ENCODE measurements at places on chromosomes 6 and 20.

GRCh38 chr6:104159045-104159618 is 700.6 kb downstream of the HACE1 start:
- no peak for DNase-seq

DNA sequence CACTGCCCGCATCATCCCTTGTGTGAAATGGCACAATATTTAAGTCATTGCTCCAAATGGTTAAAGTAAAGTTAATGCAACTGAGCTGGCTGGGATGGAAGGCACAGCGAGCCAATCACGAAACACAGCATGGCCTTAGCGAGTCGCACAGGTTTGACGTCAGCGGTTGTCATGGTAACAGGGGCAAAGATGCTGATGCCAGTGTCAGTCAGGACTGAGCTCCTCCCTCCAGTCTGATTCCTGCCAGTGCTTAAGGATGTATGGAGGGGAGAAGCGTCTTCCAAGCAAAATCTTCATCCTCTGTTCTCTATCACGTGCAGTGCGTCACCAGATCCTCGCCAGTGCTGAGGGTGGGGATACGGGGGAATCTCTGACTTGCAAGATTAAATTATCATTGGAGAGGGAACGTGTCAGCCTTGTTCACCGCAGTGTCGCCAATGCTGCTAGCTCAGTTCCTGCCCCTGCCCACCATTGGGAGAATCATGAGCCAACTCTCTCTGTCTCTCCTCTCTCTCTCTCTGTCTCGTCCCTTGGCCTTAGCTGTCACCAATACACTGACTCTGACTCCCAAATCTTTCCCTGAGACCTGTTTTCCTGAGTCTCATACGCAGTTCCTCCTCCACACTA is 24.5 kb downstream of the TSPYL4 start:
- DNase-seq, result no peak

DNA sequence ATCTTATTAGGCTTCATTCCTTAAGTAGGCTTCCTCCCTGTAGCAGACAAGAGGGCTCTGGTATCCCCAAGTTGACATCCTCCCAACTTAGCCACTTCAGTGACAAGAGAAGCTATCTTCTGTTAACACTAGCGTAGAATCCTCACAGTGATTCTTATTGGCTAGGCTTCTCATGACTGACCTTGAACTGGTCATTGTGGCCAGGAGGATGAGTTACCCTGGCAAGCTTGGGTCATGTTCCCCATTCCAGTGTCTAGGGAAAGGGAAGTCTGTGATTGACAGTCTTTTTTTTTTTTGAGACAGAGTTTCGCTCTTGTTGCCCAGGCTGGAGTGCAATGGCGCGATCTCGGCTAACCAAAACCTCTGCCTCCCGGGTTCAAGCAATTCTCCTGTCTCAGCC is 7.1 kb downstream of the CDKAL1 start:
- no peak for DNase-seq

GRCh38 chr6:167645368-167645767 is 181.3 kb upstream of the AFDN start:
- no peak for DNase-seq

DNA sequence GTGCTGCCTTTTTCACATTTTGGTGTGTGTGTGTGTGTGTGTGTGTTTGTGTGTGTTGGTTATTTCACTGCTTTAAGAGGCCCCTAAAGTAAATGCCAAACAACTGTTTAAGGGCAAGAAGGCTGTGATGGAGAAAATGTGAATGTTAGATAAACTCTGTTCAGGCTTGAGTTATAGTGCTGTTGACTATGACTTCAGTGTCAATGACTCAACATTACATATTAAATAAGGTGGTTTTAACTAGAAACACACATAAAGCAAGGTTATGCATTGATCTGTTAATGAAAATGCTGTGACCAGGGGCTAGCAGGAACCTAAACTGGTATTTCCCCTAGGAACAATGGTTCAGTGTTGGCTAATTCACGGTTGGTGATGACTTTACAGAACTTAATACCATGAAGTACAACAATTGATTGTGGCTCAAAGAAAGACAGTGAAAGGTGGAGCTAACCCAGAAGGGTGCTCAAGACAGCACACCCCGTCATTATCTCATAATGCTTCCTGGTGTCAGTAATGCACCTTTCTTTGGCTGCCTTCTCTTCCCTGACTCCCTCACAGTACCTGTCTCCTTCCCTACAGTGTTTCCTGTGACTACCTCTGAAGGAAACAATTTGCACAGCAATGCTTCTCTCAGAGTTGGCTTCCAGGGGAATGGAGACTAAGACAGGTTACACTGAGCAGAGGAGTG is 116.1 kb downstream of the RIN2 start:
- DNase-seq, result no peak

- no peak for DNase-seq
These were observed 668.2 kb downstream of the DOK5 start for GRCh38 chr20:55143601-55144000.

GRCh38 chr6:138614151-138614550 is 114.9 kb upstream of the NHSL1 start:
- DNase-seq, result no peak

DNA sequence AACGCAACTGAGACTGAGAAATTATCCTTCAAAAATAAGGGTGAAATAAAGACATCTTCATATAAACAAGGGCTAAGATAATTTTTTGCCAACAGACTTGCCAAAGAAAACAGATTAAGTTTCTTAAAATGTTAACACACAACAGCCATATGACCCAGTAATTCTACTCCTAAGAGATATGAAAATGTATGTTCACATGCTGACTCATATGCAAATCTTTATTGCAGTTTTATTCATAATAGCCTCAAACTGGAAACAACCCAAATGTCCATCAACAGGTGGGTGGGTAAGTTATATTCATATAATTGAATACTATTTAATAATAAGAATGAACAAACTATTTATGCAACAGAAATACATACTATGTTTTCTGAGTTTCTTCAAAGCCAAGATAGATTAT is 140.1 kb downstream of the REV3L start:
- no peak for DNase-seq

- DNase-seq, result no peak
These were observed 400.6 kb upstream of the RNF217 start for GRCh38 chr6:124561635-124562130.

GRCh38 chr6:75220357-75220756 is 14.5 kb upstream of the COL12A1 start:
- no peak for DNase-seq

DNA sequence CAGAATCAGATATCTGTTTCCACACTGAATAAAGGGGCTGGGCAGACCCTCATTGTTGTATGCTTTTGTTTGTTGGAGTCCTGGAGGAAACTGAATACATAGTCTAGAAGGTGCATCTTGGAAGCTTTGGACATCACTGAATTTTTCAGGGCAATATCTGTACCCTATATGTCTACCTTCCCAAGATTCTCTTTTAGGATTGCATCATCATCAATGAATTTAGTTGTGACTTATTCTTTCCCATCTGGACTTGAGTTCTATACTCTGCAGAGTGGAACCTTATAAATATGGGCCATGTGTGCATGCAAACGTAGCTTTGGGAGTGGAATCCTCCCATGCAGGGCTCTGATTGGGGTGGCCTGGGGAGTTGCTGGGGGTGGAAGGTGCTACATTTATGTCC is 60.7 kb upstream of the PROKR2 start:
- no peak for DNase-seq

- no peak for DNase-seq
These were observed 8.8 kb upstream of the FBXO30 start for GRCh38 chr6:145823328-145823944.

DNA sequence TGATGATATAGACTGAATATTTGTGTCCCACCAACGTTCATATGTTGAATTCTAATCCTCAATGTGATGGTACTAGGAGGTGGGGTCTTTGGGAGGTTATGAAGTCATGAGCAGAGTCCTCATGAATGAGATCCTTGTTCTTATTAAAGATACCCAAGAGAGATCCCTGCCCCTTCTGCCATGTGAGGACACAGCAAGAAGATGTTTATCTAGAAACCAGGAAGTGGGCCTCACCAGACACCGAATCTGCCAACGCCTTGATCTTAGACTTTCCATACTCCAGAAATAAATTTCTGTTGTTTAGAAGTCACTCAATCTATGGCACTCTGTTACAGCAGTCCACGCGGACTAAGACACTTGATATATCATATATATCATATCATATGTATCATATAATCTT is 67.7 kb upstream of the GCM1 start:
- no peak for DNase-seq

DNA sequence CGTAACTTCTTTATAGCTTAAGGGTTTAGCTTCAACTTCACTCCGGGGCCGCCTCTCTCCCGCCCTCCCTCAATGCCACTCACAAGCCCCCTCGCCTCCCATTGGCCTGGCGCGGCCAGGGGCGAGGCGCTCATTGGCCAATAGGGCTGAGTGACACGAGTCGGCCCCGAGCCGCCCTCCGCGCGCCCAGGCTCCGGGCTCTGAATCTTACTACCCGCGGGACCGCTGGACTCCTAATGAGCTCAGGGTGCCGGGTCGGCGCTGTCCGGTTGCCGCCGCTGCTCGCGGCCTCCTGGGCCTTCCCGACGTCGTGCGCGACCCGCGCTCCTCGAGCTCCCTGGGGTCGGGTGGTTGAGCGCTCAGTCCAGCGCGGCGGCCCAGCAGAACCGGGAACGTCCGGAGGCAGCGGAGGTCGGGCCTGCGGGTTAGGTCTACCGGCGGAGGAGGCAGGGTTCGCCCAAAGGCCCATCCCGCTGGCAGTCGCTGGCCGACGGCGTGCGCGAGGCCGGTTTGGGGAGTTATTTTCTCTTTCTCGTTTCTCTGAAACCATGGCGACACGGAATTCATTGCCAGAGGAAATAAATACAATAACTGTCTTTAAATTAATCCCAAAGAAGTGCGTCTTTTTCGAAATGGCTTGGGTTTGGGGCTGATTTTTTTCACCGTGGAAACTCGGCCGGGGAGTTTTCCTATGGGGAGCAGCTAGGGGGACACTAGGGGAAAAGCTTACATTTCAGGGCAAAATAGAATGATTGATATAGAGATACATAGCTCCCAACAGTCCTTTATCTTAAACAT is at the start of gene SIM1:
Gene SIM1, minus strand, starts transcription at position 19 of the 798 bp plus-strand sequence. CDS start 1,453 bp downstream, outside the sequence.
- no peak for DNase-seq

- DNase-seq, result peak; percentile 29
These were observed 92.4 kb downstream of the NCR2 start for GRCh38 chr6:41427642-41428335.

DNA sequence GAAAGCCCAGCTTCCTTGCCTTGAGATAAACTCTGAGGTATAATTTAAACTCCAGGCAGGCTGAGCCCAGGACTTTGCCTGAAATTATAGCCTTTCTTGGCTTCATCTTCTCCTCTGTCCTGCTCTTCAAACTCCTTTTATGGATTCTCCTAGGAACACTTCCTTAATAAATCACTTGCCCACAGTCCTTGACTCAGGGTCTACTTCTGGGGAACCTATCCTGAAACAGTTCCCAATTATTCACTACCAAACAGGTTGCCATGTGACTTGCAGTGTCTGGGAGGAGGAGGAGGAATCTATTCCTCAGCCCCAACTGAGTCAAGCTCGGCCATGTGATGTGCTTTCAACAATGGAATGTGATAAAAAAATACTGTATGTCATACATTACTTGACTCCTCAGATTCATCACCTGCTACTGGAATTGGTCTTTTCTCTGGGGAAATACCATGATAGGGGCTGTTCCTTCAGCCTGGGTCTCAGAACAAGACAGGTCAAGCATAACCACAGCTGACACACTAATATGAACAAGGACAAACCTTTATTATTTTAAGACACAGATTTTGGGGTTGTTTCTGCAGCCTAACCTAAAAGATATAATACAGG is 20.5 kb upstream of the CDKN1A start:
- DNase-seq, result no peak

- no peak for DNase-seq
These were observed 32.3 kb upstream of the PLEKHG1 start for GRCh38 chr6:150567380-150567779.

GRCh38 chr20:37325206-37325605 is 20.7 kb upstream of the SRC start:
- no peak for DNase-seq

DNA sequence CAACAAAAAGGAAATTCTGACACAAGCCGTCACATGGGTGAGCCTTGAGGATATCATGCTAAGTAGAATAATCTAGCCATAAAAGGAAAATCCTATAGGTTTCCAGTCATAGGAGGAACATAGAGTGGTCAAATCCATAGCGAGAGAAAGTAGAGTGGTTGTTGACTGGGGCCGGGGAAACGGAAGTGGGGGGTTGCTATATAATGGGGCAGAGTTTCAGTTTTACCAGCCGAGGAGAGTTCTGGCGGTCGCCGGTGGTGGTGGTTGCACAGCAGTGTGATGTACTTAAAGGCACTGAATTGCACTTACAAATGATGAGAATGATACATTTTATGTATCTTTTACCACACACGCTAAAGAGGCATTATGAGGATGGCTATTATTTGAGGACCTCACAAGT is 4.9 kb downstream of the GPR31 start:
- no peak for DNase-seq

DNA sequence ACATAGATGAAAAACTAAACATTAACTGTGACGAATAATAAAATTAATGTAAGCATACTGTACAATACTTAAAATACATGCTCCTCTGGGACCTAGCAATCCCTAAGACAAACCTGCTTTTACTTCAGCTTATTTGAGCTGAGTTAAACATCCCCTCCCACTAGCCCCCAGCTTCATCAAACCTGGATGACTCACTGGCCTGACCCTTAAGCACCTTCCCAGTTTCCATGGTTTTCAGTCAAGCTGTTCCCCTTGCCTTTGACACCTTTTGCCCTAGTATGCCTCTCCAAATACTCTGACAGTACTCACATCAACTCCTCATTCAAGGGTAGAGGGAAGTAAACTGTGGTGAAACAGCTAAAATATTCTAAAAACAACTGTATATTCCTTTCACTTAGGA is 4.2 kb downstream of the ELOVL4 start:
- DNase-seq, result no peak

GRCh38 chr6:7726416-7727085 is 652 bp downstream of the BMP6 start:
- peak; percentile 18 for DNase-seq

- DNase-seq, result peak; percentile 39
These were observed 39.2 kb downstream of the DYNLT1 start for GRCh38 chr6:158605266-158605878.

DNA sequence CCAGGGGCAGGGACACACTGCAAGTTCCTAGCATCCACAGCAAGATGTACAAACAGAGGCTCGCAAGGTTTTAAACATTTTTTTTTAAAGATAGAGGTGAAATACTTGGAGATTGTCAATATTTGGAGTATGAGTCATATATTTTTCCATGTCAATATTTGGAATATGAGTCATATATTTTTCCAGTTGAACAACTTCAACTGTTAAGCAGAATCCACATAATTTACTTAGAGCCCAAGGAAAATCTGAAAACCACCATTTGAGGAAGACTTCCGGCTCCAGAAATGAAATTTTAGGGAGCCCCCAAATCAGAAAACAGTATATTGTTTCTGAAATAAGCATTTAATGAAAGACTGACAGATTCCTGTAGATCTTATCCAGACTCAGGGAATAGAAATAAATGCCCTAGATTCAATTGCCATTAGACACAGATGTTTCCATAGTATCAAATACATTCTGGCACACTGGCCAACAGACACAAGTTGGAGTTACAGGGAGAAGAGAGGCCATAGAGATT is 51.6 kb upstream of the FAM184A start:
- DNase-seq, result no peak
